T follicular helper cell (primary cell): ENCODE measurements at places on chromosomes 3 and 15.

DNA sequence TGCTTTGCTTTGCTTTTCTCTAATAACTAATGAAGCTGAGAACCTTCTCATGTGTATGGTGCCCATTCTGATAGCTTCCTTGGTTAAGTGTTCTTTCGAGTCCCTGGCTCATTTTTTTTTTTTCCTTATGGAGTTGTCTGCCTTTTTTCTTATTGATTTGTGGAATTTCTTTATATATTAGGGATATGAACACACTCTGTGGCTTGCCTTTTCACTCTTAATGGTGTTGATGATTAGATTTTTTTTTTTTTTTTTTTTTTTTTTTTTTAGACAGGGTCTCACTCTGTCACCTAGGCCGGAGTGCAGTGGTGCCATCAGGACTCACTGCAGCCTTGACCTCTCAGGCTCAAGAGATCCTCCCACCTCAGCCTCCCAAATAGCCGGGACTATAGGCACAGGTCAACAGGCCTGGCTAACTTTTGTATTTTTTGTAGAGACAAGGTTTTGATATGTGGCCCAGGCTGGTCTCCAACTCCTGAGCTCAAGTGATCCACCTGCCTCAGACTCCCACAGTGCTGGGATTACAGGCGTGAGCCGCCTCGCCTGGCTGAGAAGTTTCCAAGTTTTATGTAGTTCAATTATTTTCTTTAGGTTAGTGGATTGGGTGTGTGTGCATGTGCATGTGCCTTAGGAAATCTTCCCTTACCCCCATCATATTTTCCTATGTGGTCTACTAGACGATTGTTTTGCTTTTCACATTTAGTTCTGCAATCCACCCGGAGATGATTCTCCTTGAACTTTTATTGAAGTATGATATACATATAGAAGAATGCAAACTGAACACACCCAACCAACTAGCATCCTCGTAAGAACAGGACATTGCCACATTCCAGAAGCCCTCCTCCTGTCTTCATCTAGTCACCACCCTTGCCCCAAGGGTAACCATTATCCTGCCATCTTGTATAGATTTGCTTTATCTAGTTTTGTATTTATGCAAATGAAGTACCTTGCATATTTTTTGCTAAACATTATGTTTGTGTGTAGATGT lies 1.7 kb upstream of the SNRPA1 start:
- no peak for DNase-seq

DNA sequence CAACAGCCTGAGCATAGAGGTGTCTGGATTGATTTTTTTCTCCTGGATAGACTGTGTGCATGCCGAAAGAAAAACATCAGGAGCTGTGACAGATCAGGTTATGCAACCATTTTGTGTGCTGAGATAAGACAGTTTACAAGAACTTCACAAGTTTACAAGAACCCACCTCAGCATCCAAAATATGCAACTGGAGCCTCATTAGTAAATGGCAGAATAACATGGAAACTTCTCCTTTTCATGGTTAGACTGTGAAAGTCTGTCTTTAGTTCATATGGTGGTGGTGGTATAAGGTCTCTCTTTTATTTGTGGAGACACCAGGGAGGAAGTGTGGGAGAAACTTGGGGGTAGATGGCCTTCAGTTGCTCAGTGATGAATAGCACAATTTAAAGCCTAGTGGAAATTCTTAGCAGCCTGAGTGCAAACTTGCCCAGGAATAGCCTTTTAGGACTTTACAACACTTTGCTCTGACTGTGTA lies 3.7 kb upstream of the ZNF609 start:
- DNase-seq, result no peak

GRCh38 chr3:121660356-121661171 lies at the start of gene HCLS1:
HCLS1 (minus strand) TSS chr3:121660903; CDS start chr3:121658347, 2,556 bp downstream.
- peak; percentile 59 for DNase-seq

DNA sequence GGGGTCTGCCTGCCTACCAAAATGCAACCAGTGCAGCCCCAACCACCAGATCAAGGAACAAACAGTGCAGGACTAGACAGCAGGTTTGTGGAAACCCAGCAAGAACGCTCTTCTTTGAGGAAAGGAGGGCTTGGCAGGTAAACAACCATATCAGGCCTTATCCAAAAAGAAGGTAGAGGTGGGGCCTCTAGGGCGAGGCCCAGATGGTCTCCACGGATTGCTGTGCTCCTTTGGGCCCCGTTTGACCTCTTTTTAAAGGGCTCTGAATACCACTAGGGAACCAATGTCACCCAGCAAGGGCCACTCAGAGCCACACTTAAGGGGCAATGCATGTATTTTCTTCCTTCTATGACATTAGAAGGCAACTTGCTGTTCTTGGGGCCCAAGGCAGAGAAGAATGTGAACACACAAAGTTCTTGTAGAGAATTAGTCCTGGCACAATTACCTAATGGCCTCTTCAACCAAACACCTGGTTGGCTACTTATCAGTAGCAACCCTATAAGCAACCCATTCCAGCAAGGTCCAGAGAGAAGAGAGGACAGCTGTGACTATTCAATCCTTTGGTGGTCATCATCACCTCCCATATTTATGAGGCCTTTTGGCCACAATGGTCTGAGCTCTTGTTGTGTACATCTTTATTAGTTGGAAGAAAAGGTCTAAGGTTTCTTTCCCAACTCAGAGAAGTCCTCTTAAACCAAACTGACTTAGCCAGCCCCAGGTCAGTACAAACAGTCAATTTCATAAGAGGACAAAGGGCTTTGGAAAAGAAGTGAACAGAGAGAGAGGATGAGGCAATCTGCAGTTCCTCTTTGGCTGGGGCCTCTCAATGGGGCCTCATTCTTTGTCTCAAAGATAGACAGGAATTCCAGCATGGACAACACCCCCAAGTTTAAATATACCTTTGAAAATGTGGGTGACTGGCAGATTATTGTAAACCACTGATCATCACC lies 36.0 kb downstream of the FOXP1 start:
- no peak for DNase-seq

DNA sequence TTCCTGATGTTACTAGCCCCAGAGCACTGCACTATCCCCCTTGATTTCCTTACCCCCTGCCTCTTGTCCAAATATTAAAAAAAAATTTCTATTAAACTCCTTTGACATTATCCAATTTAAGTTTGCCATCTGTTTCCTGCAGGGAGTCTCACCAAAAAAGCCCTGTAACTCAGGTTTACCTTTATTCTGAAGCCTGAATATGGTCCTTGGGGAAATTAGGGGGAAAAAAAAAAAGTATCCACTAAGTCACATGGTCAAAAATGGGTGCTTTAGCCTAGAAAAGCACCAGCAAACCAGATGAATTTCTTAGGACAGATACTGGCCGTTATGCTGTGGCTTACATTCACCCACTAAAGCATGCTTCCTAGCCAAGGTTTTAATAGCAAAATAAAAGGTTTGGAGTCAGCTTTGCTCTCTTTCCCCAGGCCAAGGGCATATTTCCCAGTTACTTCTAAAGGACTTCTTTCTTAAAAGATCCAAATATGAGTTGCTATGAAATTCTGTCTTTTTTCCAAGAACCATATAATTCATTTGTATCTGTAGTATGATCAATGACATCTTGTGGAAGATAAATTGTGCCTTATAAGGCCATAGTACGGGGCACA lies 394.9 kb downstream of the LSAMP start:
- no peak for DNase-seq

DNA sequence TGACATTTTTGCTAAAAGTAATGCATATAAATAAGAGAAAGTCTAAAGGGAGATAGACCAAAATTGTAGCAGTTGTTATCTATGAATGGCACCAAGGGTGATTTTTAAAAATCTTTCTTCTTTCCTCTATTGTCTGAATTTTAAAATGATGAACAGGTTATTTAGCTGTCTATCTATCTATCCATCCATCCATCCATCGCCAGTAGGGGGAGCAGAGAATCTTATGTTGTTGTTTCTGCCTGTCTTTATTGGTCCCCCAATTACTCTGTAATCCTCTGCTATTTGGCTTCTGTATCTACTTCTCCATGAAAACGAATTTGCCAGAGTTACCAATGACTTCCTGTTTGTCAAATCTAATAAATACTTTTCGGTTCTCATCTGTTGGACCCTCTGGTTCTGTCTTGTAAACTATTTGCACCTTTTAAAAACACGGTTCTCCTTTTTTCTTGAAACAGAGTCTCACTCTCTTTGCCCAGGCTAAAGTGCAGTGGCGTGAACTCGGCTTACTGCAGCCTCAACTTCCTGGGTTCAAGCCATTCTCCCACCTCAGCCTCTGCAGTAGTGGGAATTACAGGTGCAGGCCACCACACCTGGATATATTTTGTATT lies 86.0 kb downstream of the ECT2 start:
- no peak for DNase-seq
